Spleen (tissue), 13 donors: ENCODE measurements at places on chromosomes 3 and 15. TPM values are rescaled to one million over a fixed set of nuclear protein-coding genes. Genes with fewer than 3 reads are reported as not detected.

GRCh38 chr3:30511524-30512251 is 94.7 kb upstream of the TGFBR2 start:
- no peak overlapping the region for H3K4me3 ChIP-seq
- no peaks in the 10 kb centered on the region for H3K27me3 ChIP-seq
- no peak for DNase-seq
- peak overlapping the region; percentile 42 for H3K27ac ChIP-seq

DNA sequence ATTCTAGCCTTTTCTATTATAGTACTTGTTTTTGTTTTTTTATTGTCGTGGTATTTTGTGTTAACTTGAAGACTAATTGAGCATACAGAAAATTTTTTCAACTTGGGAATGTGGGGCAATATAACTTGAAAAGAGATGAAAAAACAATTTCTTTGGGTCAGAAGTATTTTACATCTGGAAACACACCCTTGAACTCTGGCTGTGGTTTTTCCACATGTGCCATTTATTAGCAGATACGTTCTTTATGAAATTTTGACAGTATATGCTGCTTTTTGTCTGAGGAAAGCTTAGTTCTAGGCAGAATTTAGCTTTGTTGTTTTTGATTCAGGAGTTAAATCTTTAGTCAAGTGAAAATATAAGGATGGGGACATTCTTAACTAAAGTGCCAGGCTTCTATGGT is 44.7 kb downstream of the TCF12 start:
- no peak for DNase-seq
- H3K36me3 ChIP-seq: no peaks in the 10 kb centered on the region
- no peak overlapping the region for H3K27ac ChIP-seq
- peaks cover 18% of the 10 kb centered on the region for H3K4me1 ChIP-seq

- H3K36me3 ChIP-seq: no peaks in the 10 kb centered on the region
- no peak overlapping the region for H3K4me3 ChIP-seq
- H3K4me1 ChIP-seq: no peaks in the 10 kb centered on the region
- no peak overlapping the region for H3K27ac ChIP-seq
Observed at GRCh38 chr3:1583044-1583443, 490.2 kb downstream of the CNTN6 start.

DNA sequence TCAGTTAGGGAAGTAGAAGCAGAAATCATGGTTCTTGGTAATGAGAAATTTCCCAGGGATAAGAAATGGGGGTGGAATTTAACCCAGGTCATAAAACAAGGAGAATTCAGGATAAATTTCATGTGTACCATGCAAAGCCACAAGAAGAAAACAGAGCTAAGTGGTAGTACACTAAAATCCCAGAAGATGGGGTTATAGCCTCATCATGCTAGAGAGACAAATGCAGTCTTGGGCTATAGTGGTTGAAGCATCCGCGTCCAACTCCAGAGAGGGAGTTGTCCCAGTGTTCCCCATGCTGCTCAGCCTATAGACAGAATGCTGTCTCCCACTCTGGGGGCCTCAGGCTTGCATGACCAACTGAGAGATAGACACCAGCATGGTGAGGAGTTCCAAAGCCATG is 36.2 kb upstream of the CLRN1 start:
- DNase-seq: no peak
- H3K27me3 ChIP-seq: no peaks in the 10 kb centered on the region
- no peak overlapping the region for H3K4me3 ChIP-seq
- no peaks in the 10 kb centered on the region for H3K36me3 ChIP-seq

GRCh38 chr3:151768393-151768930 is 34.7 kb downstream of the AADACL2 start:
- no peak overlapping the region for H3K4me3 ChIP-seq
- no peak overlapping the region for H3K27ac ChIP-seq
- no peaks in the 10 kb centered on the region for H3K27me3 ChIP-seq
- no peak for DNase-seq

DNA sequence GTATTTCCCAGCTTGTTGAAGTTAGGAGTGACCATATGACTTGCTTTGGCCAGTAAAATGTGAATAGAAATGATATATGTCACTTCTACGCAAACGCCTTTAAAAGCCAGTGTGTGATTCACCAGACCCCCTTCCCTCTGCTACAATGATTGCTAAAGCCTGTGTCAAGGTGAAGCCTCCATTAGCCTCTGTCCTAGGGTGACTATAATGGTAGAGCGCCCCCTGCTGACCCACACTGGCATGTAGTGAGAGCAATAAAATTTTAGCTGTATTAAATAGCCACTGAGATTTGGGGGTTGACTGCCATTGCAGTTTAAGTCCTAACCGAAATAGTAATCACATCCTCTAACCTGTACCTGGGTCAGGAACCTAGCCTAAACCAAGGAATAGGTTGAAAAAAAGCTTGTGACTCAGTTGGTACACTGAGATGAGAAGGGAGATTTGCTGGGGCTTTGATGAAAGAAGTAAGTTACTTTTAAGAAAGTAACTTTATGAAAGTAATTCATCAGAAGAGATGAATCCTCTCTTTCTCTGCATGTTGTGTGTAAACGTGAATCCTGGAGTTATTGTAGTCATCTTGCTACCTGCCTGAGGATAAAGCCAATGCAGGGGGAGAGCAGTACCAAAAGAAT is 52.6 kb downstream of the GTF2E1 start:
- DNase-seq: peak; percentile 86
- no peaks in the 10 kb centered on the region for H3K36me3 ChIP-seq
- no peaks in the 10 kb centered on the region for H3K27me3 ChIP-seq

DNA sequence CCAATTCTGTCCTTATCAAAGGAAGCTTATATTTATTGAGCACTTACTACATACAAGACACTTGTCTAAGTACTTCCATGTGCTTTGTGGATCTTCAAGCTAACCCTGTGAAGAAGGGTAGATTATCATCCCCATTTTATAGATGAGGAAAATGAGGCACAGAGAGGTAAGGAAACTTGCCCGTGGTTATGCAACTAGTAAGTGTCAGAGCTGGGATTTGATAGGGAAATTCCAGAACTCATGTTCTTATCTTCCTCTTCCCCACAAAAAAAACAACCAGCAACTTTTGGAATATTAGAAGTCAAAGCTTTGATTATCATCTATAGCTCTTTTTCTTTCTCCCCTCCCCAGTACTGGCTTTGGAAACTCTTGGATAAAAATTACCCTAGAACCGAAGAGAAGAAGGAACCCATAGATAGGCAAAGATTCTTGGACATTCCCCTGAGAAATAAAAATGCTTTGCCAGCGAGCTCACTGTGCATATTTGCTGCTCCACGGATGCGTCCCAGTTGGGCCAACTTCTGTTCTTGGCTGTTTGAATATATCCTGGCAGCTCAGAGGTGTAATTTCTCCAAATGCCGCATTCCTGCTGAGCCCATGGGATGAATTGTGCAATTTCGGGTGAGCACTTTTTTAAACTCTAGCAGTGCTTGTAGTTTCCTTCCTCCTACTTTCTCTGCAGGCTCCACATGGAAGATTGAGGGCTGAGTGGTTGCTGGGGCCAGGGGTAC is 591.5 kb upstream of the CFAP20DC start:
- H3K4me3 ChIP-seq: no peak overlapping the region
- no peaks in the 10 kb centered on the region for H3K36me3 ChIP-seq
- peaks cover 9% of the 10 kb centered on the region for H3K27me3 ChIP-seq
- DNase-seq: no peak
- no peak overlapping the region for H3K27ac ChIP-seq

- no peaks in the 10 kb centered on the region for H3K36me3 ChIP-seq
- no peak overlapping the region for H3K27ac ChIP-seq
- H3K4me1 ChIP-seq: no peaks in the 10 kb centered on the region
- no peak overlapping the region for H3K4me3 ChIP-seq
- DNase-seq: no peak
Observed at GRCh38 chr3:20442846-20443245, 256.8 kb upstream of the SGO1 start.

- H3K4me3 ChIP-seq: no peak overlapping the region
- H3K27ac ChIP-seq: no peak overlapping the region
- no peak for DNase-seq
- peaks cover 10% of the 10 kb centered on the region for H3K4me1 ChIP-seq
- no peaks in the 10 kb centered on the region for H3K27me3 ChIP-seq
Observed at GRCh38 chr15:33022629-33023028, 171.9 kb downstream of the FMN1 start.

DNA sequence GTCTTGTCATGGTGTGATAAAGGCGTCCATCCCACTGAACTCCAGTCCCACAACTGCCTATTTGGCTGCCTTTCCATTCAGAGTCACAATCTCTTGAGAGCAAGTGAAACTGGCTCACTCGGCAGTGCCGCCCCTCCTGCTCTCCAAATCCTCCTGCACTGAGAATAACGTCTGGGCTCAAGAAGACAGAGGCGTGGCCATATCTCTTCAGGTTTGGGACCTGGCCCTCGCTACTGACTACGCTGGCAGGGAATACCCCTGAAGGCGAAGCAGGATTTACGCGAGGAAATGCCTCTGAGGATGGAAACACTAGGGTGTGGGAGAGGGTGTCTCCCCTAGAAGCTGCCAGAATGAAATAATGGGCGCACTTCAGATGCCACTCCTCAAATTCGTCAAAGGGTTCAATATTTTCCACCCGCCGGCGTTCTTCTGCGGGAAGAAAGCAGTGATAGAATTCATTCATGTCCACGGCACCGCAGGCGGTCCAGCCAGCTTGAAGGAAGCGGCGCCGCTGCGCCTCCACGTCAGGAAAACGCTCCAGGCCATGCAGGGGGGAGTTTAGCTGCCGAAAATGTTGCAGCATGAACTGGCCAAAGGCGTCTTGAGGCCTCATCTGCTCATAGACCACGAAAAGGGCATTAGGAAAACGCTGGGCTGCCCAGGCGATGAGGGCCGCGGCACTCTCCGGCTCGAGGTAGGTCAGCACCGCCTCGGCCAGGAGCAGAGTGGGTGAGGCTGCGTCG is 985 bp downstream of the LCMT2 start:
- peak overlapping the region; percentile 81 for H3K4me3 ChIP-seq
- H3K4me1 ChIP-seq: peaks cover 24% of the 10 kb centered on the region
- H3K27ac ChIP-seq: peak overlapping the region; percentile 95
- H3K36me3 ChIP-seq: no peaks in the 10 kb centered on the region
- peak; percentile 83 for DNase-seq

DNA sequence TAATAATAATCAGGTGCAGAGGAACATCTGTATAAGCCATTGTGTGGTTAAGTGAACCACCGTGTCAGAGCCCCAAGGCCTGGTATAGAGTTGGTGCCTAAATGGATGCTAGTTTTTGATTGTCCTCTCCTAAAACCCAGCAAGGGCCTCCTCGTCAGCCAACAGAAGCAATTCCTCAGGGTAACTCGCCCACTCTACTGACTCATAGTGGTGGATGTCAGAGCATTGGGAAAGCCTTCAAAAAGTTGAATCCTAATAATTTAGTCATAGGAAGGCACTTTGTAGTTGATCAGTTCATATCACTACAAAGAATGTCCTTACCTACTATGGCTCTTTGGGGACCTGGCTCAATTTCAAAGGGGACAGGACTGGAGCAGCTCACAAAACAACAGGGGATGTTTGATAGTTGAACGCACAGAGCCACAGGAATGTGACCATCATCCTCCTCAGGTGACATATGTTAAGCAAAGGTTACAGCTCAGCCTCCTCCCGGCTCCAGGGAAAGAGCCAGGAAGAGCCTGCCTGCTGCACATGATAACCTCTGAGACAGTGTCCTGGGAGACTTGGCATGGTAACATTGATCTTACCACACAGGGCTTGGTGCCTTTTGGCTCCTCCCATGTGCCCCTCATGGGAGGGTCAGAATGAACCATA is 338.7 kb downstream of the CLSTN2 start:
- no peaks in the 10 kb centered on the region for H3K36me3 ChIP-seq
- H3K4me3 ChIP-seq: no peak overlapping the region
- H3K27ac ChIP-seq: no peak overlapping the region
- peaks cover 6% of the 10 kb centered on the region for H3K27me3 ChIP-seq

DNA sequence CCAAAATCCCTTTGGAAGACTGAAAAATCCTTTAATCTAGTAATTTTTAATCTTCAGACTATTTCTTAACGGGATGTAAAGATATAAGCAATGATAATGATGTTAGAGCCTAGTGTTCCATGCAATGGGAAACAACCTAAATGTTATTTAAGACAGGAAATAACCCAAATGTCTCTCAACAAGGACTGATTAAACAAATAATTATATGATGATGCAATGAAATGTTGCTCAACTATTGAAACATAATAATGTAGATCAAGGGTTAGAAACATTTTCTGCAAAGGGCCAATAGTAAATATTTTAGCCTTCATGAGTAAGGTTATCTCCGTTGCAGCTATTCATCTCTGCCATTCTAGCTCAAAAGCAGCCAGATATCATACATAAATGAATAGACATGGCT is 275.4 kb downstream of the NEK10 start:
- no peaks in the 10 kb centered on the region for H3K36me3 ChIP-seq
- H3K27me3 ChIP-seq: no peaks in the 10 kb centered on the region
- H3K27ac ChIP-seq: no peak overlapping the region
- no peak for DNase-seq

DNA sequence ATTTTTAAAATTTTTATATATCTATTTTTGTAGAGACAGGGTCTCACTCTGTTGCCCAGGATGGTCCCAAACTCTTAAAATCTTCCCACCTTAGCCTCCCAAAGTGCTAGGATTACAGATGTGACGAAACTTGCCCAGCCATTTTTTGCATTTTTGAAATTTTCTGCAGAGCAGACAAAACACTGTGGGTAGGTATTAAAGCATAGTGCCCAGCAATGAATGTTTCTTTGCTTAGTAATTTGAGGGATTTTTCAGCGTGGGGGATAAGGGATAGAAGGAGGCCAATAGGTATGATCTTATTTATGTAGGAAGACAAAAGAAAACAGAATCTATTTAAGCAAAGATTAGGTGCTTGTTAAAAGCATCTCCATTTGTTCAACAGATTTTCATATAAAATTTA is 446.8 kb upstream of the DPH6 start:
- H3K4me1 ChIP-seq: no peaks in the 10 kb centered on the region
- no peak overlapping the region for H3K27ac ChIP-seq
- H3K4me3 ChIP-seq: no peak overlapping the region
- no peaks in the 10 kb centered on the region for H3K36me3 ChIP-seq
- H3K27me3 ChIP-seq: no peaks in the 10 kb centered on the region

DNA sequence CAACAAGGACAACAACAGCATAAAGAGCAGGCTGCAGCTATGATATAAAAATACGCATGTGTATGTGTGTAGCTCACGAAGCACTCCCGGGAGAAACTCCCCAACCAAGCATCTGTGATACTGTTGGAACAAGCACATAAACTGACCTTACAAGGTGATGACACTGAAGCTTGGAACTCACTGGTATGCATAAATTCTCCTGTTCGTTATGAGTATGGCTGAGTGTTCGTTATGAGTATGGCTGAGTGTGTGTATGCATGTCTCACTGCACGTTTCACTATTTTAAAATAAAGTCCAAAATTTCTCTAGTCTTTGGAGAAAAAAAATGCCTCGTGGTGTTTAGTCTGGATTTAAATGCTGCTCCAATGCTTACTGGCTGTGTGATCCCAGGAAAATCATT is 256.8 kb downstream of the RORA start:
- no peak overlapping the region for H3K4me3 ChIP-seq
- H3K27ac ChIP-seq: no peak overlapping the region
- DNase-seq: no peak
- H3K36me3 ChIP-seq: no peaks in the 10 kb centered on the region
- H3K27me3 ChIP-seq: no peaks in the 10 kb centered on the region
- H3K4me1 ChIP-seq: peaks cover 13% of the 10 kb centered on the region

GRCh38 chr3:185824051-185825005 is 514 bp downstream of the IGF2BP2 start:
- peak; percentile 85 for DNase-seq
- no peaks in the 10 kb centered on the region for H3K36me3 ChIP-seq
- H3K27ac ChIP-seq: peak overlapping the region; percentile 84
- peak overlapping the region; percentile 53 for H3K4me3 ChIP-seq

- H3K27me3 ChIP-seq: no peaks in the 10 kb centered on the region
- peaks cover 16% of the 10 kb centered on the region for H3K4me1 ChIP-seq
- H3K27ac ChIP-seq: no peak overlapping the region
- no peak overlapping the region for H3K4me3 ChIP-seq
- peak; percentile 32 for DNase-seq
Observed at GRCh38 chr15:74442063-74442462, 8.3 kb upstream of the SEMA7A start.

WDR49 gene
- polyA plus RNA-seq: 0.13 TPM

STX19 gene
- polyA plus RNA-seq: not detected

UBAP1L gene
- 8.4 TPM for polyA plus RNA-seq
